ENCODE measurements at places on chromosomes 16 and 17.
A peak's percentile ranks its signal among the peaks of the same experiment; 100 is the strongest.

DNA sequence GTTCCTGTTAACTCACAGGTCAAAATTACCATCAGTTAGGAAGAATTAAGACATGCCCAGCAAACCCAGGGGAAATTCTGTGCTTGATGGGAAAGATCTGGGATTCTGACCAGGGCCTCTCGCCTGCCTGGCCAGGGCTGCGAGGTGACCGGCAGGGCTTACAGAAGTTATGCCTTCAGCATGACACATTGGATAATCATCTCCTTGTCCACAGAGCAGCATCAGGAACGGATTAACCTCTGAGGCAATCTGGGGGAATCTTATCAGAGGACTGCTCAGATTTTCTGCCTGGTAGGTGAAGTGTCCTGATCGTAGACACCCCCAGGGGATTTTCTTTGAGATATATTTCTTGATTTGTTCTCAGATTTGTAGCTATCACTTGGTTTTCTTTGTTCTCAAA lies 172.5 kb downstream of the HS3ST3A1 start:
- peak; percentile 94 for DNase-seq

DNA sequence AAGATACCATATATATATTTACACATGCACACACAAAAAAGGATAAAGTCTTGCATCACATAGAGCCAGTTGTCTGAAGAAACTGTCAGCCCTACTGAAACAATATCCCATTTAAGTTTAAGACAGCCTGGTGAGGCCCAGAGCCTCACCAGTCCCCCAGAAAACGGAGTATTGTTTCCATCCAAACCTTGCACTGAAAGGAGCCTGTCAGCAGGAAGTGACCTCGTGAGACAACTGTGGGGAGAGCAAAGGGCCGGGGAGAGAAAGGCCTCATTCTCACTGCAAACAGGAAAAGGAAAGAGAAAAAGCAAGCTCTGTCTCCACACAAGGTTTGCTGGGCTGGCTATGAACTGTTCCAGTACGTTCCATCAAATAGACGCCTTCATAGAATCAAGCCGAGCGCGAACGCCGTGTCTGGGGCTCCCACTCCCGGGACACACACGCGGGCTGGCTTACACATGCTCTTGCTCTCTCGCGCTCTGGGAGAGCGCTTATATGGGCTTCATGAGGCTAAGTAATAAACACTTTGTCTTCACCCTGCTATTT lies 44.4 kb upstream of the ZFHX3 start:
- no peak for DNase-seq

DNA sequence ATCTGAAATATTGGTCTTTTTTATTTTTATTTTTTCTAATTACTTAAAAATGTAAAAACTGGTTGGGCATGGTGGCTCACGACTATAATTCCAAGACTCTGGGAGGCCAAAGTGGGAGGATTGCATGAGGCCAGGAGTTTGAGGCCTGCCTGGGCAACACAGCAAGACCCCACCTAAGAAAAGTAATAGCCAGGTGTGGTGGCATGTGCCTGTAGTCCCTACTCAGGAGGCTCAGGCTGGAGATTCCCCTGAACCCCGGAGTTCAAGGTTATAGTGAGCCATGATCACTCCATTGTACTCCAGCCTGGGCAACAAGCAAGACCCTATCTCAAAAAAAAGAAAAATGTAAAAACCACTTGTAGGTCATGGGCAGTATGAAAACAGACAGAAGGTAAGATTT lies 36.8 kb upstream of the CDH3 start:
- DNase-seq: no peak

DNA sequence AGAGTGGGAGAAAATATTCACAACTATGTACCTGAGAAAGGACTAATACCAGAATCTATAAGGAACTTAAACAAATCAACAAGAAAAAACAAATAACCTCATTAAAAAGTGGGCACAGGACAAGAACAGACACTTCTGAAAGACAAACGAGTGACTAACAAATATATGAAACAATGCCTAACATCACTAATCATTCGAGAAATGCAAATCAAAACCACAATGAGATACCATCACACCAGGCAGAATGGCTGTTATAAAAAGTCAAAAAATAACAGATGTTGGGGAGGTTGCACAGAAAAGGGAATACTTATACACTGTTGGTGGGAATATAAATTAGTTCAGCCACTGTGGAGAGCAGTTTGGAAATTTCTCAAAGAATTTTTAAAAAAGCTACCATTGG lies 83.5 kb upstream of the WSCD1 start:
- DNase-seq: no peak

- no peak for DNase-seq
Observed at GRCh38 chr16:19574615-19575014, 19.1 kb downstream of the VPS35L start.

DNA sequence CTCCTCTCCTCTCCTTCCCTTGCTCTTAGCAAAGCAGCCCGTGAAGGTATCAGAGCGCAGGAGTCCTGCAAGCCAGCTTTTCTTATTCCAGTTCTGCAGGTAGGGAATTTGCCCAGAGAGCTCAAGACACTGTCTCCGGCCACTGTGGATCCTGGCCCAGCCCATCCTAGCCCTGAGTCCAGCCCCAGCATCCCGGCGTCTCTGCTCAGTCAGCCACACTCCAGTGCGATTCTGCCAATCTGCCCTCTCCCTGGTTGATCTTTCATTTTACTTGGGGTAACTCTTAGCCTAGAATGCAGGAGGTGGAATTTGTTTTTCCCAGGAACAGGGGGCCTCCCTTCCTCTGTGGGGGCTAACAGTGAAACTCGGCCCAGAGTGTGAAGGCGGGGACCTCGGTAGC lies 176.9 kb upstream of the GSE1 start:
- DNase-seq: no peak

DNA sequence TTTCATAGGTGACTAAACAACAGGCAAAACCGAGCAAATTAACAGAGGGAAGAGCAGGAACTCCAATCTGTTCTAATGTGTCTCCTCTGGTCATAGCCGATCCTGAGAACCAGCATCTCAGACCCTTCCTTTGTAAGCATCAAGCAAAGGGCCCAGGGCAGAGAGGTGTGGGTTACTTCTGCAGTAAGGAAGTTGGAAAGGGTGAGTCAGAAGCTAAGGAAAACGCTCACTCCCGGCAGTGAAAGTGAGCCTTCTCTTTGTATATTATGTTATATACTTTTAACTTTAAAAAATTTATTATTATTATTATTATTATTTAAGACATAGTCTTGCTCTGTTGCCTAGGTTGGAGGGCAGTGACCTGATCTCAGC lies 77.7 kb downstream of the MRM3 start:
- DNase-seq: peak; percentile 45

DNA sequence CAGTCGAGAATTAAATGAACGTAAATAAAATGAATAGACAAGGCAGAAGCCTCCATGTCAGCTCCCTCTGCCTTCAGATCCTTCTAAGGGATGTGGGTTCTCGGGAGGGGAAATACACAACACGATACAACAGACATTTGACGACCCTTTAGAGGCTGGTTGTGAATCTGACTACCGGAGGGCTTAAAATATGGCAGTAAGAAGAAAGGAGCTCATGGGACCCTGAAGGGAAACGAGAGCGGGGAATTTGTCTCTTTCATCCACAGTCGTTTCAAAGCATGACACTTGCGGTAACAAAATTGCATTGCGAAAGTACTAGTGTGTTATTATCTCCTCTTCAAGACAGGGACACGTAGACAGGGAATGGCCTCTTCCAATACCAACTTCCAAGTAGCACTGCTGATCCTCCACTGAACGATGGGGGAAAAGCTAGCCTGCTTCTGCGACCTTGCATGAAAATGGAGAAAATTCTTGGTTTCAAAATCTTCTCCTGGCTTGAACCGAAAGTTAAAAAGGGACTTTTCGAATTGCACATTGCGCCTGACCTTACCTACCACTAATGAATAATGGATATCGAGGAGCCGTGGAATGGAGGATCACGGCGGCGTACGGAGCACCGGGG lies 1.2 kb upstream of the TNRC6C start:
- peak; percentile 28 for DNase-seq

- DNase-seq: no peak
Observed at GRCh38 chr17:36068524-36068923, 4.5 kb downstream of the CCL18 start.

DNA sequence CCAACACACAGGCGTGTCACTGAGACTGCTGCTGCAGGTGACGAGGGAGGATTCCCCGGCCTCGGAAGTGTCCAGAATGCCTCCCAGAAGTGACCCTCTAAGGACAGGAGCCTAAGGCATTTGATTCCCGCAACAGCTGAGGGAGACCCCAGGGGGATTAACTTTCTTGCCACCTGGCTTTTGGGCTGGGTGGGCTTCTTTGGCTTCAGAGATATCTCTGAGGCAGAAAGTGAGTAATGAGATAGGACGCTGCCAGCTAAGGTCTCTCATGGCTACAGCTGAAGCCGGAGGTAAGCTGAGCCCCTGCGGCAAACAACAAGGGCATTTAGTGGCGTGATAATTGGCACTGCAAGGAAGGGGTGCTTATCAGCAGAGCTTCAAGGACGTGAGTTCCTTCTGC lies 17.0 kb downstream of the DRC3 start:
- DNase-seq: no peak

- DNase-seq: no peak
Observed at GRCh38 chr17:18227635-18228034, 2.2 kb downstream of the LLGL1 start.

GRCh38 chr17:7834957-7835813 lies 1.2 kb downstream of the KDM6B start:
- peak; percentile 99 for DNase-seq

DNA sequence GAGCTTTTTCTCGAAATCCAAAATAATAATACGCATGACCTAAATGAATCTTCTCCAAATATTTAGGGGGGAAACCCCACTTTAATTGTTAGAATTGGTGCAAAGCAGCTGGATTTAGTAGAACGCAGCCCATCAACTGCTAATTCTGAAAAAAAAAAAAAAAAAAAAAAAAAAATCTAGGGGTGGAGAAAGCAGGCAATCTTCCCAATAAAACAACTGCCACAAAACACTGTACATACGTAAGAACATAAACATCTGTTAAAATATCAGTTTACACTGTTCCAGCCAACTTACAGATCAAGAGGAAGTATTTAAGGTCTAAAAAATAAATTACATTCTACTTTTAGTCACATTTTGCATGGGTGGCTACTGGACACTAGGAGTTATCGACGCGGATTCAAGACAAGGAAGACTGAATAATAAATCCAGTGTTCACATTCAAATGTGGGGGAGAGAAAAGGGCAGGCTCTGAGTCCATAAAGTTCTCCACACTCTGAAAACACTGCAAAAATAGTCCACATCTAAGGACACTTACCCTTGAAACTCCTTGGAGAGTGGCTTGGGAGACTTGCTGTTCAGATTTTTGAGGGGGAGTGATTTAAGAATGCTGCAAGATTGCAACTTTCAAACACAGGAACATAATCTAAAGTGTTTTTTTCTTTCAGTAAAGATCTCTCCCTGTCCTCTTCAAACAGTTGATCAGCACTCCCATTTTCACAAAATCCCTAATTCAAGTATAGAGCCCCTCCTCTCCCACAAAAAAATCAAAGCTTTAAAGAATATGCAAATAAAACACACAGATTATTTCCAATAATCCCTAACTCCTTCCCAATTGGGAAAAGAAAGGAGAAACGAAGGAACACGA lies 1.3 kb downstream of the APPBP2 start:
- peak; percentile 18 for DNase-seq

GRCh38 chr16:14003074-14003570 lies 68.0 kb upstream of the MRTFB start:
- peak; percentile 81 for DNase-seq

DNA sequence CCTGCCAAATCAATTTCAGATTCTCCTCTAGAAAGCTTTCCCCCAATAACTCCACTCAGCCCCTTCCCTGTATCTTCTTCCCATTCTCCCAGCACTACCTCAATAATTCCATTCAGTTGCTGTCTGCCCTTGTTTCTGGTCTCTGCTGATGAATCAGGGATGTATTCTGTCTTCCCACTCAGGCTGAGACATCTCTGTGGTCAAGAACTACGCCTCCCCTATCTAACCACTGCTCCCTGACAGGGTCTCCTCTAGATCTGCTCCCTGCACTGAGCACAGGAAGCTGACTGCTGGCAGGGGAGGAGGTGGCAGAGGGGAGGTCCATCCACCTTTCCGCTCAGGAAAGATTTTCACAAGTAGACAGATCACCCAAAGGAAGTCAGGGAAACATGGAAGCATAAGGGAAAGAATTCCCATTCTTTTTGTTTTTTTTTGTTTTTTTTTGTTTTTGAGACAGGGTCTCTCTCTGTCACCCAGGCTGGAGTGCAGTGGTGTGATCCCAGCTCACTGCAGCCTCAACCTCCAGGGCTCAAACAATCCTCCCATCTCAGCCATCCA lies 16.9 kb upstream of the SP2 start:
- DNase-seq: peak; percentile 76

DNA sequence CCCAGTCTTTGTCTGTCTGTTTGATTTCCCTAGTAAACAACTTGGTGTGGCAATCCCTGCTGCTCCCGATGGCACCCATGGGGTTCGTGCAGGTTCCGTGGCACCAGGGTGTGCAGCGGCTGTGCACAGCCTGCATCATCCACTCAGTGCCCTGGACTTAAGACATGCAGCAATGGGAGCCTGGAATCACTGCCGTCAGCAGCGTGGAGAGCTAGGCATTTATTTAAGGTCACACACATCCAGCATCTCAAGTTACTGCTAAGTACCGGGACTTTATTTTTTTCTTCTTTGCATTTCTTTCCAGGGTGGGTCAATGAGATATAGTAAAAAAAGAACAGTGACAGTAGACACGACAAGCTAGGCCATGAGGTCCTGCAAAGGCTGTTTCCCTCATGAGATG lies 2.8 kb downstream of the DHRS7C start:
- no peak for DNase-seq

- DNase-seq: no peak
Observed at GRCh38 chr17:31397256-31397939, 5.9 kb downstream of the RAB11FIP4 start.

- peak; percentile 41 for DNase-seq
Observed at GRCh38 chr17:1865252-1866037, 35.6 kb downstream of the RPA1 start.

DNA sequence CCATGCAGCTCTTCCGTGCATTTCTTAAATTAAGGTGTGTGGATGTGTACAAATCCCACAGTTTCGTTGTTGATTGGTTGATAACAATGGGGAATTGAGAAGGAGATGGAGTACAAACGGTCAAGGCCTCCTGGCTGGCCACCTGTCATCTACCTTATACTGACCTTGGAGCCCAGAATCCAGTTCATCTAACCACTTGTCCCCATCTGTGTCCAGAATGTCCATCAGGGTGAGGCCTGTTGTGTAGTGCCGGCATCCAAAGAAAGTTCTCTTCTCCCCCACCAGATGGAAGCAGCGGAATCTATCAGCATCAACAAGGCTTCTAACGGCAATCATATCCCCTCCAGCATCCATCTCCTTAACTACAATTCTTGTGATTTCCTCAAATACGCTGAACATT lies 1.5 kb downstream of the GSDMB start:
- peak; percentile 23 for DNase-seq

- DNase-seq: peak; percentile 32
Observed at GRCh38 chr17:28177351-28177750, 134.9 kb downstream of the NLK start.

- no peak for DNase-seq
Observed at GRCh38 chr16:50459496-50460080, 88.6 kb upstream of the NKD1 start.

DNA sequence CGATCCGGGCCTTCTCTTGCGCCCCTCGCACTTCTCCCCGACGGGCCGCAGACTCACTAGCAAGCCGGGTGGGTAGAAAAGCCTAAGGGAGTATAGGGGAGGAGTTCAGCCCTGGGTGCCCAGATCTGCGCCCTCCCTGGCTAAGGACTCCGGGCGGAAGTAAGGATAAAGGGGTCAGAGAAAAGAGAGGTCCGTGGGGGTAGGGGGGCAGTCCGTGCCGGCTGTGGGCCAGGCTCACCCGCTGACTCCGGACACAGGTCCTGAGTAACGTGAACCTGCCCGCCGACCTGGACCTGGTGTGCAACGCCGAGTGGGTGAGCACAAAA lies 1.8 kb downstream of the NAGS start:
- no peak for DNase-seq
